ENCODE measurements at places on chromosomes 3 and 15.

DNA sequence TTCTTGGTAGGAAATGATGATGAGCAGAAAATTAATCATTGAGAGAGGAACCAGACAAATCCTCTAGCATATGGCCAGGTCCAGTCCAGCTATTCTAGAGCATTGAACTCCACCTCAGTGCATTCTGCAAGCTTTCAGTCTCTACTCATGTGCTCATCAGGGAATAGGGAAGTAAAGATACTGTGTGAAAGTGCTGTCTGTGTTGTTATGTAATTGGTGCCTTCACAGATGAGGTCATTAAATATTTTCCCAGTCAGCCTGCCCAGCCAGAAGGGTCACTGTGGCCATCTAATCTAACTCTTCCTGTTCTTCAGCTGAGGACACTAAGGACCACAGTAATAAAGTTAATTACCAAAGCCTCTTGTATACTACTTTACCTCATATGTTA, 28.2 kb downstream of the C3orf62 start:
- peak; percentile 66 for DNase-seq

GRCh38 chr15:60633426-60633968, 154.6 kb upstream of the ICE2 start:
- DNase-seq: no peak

DNA sequence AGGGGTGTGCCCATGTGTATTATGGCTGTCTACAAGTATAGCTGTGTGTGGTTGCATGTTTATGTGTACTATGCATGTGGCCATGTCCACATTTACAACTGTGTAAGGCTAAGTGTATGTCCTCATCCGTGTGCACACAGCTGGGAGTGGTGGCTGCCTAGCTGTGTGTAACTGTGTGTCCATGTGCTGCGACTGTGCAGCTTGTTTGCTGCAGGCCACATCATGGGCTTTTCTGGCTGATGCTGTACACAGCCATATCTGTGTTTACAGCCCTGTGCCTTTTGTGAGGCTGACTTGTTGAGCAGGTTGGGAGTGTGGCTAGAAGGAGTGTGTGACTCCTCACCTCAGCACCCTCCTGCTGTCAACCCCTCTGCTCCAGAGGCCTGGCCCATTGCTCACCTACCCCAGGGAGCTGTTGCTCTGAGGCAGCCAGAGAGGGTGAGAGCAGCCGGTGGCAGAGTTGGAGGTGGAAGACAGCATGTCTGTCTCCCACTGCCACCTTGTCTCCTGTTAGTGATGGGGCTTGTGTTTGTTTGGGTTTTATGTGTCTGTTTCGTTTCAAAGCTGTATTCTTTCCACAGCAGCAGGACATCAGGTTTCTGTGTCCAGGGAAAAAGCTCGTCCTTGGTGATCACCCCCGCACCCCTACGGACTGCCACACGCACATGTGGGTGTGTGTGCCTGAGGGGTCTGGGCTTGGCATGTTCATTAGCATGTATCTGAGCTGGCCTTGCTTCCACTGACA, 1.4 kb upstream of the GRM2 start:
- no peak for DNase-seq

GRCh38 chr3:170500995-170501394, 82.3 kb downstream of the CLDN11 start:
- DNase-seq: no peak

DNA sequence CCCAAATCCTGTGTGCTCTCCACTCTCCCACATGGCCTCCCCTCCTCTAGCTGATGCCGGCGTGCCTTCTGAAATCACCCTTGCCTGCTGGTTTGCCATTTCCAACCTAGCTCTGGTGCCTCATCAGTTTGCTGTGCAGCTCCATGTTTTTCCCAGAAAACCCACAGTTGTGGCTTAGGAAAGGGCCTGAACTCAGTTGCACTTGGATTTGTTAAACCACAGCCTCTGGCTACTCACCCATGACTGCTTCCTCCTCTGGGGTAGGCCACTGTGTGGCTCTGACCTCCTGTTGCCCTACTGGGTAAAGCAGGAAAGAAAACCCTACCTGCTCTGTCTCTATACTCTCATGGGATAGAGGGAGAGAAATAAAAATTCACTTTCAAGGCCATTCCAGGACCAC, 97.3 kb downstream of the DAPK2 start:
- DNase-seq: no peak

GRCh38 chr15:46442184-46442583, 807.4 kb downstream of the SQOR start:
- no peak for DNase-seq

DNA sequence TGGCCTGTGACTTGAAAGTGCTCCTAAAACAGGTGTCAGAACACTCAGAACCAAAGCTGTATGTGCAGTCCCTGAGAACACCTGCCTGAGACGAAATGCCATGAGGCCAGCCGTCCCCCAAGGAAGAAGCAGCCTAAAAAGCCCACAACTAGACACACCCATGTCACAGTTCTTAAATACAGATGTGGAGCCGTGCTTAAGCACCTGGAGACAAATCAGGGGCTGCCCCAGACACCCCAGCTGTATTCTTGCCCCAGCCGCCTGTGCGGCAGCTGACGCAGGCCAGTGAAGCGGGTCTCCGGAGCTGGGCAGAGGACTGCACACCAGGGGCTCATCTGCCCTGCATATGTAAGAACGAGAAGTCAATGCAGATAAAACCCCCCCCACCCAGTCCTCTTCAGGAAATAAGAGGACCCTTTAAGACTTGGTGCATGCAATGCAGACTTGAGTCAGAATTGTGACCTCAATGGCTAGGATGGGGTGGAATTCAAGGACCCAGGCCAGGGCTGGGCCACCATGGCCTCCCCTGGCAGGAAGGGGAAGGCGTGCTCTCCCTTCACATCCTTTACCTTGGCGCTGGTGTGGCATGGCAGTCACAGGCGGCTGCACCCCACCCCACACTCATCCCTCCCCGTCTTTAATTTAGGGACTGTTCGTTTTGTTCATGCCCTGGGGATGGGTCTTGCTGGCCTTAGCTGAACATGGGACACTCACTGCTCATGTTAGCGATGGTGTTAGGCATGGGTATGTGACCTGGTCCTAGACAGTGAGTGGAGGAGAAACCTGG, 27.7 kb upstream of the PLXNA1 start:
- DNase-seq: no peak

- no peak for DNase-seq
These were observed 25.0 kb upstream of the BCL6 start for GRCh38 chr3:187770224-187770623.

DNA sequence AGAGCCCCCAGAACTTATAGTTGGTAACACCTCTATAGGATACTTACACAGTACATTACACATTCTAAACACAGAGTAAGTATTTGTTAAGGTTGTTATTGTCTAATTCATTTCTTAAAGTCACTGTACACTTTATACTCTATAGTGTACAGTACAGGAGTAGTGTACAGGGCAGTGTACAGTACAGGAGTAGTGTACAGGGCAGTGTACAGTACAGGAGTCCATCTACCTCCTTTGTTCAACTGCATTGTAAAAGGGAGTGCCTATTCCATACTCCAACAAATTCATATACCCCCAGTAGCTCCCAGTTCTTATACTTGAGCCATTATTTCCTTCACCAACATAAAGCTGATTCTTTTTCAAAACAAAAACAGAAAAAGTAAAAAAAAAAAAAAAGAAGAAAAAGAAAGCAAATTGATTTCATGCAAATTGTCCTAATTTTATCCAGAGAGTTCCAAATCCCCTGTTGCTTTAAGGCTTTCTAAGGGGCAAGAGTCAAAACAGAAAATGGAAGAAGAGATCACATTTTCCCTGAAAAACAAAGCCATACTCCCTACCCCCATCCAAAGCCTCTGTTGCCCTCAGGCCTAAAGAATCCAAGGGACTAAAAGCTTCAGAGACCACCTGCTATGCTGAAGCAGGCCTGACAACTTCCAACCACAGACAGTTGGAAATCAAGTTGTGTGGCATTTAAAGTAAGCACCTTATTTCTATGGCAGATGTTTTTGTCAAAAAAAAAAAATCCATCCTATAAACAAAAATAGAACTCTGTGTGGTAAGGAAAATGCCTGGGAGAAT, 125.6 kb downstream of the PLCH1 start:
- DNase-seq: no peak

GRCh38 chr3:178736300-178736699, 200.1 kb downstream of the KCNMB2 start:
- no peak for DNase-seq

DNA sequence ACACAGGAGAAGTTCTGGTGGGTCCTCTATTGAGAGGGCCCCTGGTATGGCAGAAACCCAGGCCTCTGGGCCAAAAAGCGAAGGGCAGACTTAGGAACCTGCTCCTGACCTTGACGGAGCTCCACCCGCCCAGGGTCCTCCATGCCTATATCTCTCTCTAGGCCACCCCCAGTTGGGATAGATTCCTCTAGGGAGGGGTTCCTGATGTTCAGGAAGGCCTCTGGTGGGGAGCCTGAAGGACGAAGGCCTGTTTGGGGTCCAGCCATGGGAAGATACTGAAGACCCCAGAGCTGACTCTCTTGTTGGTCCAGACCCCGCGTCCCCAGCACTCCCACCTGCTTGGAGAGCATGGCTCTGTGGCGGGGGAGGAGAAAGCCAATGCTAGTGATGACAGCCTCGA, 104.2 kb downstream of the CORO2B start:
- DNase-seq: no peak

DNA sequence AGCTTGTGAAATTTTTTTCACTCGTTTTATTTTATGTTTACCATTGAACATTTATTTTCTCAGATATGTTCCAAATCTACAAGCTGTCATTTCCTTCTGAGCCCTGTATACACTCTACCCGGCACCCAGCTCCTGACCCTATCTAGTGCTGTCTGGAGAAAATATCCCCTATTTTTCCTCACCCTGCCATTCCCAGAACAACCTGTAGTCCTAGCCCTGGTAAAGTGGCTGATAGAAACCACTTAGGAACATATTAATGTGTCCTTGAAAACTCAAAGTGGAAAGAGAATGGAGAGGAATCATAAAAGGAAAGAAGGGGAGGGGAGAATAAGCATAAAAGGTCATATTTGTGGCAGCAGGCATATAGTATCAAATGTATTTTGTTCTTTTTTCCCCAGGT, 8.2 kb upstream of the TIMMDC1 start:
- DNase-seq: no peak

GRCh38 chr3:169510693-169511010, 152.9 kb downstream of the MECOM start:
- no peak for DNase-seq

DNA sequence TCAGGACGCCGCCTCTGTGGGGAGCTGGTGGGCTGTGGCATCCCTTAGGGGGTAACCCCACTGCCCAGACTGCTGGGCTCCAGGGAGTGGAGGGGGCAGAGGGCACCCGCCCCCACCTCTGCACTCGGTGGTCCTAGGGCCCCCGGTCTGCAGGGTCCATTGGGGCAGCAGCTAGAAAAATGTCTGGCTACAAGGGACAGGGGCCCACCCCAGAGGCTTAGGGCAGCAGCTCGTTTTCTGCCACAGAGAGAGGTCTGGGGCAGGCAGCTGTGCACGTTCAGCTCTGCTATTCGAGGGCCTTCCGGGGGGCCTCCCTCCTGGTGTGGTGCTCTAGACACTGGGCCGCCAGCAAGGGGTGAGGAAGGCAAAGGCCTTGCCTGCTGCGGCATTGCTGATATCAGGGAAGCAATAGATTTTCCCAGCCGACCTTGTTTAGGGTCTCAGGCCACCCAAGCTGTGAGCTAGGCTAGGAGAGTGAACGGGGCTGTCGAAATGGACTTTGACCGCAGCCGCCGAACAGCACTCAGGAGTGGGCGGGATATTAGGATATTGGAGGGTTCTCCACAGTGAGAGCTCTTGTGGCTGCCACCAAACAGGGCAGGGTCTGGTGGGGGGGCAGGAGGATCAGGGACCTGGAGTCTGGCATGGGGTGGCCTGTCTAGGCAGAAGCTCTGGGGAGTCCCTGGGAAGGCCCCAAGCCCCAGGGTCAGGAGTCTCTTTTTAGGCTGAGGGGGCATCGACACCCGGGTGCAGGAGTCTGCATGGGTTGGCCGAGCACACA, 61.4 kb upstream of the KLF13 start:
- DNase-seq: no peak

GRCh38 chr15:31021067-31021665, 29.7 kb upstream of the MTMR10 start:
- DNase-seq: no peak

- DNase-seq: no peak
These were observed 13.0 kb downstream of the C3orf18 start for GRCh38 chr3:50554553-50554952.

DNA sequence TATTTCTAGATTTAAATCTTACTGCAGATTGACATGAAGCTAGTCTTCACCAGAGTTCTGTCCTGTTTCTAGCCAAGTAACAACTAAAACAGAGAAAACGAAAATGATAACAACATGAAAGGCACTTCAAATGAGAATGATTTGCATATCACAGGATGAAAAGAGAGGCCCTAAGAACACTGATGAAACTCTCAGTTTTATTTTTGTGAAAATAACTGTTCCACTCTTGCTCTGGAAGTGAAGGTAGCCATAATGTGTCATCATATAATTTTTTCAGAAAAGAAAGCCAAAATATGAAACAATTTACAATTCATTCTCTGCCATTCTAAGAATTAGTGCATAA, 274.4 kb downstream of the ADAMTSL3 start:
- DNase-seq: no peak

DNA sequence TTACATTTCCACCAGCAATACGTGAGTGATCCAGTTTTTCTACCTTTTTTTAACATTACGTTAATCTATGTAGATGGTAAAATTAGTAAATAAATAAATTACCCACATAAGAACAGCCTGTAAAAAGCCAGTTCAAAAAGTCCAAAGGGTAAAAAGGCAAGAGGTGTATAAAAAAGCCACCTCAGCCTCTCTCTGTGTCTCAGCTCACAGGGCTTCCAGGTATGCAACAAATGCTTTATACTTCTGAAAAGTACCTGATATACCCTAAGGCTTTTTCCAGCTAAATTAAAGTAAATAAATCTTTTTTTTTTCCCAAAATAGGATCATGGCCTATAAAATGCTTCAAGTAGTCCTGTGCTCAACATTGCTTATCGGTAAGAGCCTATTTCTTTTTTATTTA, at the start of gene C3orf85:
Gene C3orf85 (plus strand): TSS at position 197 of the 400 bp plus-strand sequence. CDS start 129 bp downstream, at position 326.
- DNase-seq: no peak

GRCh38 chr3:100030346-100030745, 84.0 kb downstream of the FILIP1L start:
- DNase-seq: no peak

GRCh38 chr3:62252438-62253157, 120.8 kb downstream of the FEZF2 start:
- no peak for DNase-seq

- peak; percentile 10 for DNase-seq
These were observed 245.3 kb upstream of the P2RY1 start for GRCh38 chr3:152589644-152590043.

- DNase-seq: no peak
These were observed 144.7 kb upstream of the PEX5L start for GRCh38 chr3:180181387-180181786.

Data from choroid plexus epithelial cell (primary cell).